Iris pigment epithelial cell (primary cell): ENCODE measurements at places on chromosomes 5 and 9.

DNA sequence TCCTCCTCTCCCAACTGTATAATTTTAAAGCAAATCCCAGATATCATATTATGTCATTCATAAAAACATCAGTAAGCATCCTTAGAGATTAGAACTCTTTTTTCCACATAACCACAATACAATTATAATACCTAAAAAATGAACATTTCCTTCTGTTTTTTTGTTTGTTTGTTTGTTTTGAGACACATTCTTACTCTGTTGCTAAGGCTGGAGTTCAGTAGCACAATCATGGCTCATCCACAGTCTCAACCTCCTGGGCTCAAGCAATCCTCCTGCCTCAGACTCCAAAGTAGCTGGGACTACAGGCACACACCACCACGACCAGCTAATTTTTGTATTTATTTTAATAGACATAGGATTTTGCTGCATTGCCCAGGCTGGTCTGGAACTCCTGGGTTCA, 8.0 kb downstream of the F2R start:
- no peak for DNase-seq

DNA sequence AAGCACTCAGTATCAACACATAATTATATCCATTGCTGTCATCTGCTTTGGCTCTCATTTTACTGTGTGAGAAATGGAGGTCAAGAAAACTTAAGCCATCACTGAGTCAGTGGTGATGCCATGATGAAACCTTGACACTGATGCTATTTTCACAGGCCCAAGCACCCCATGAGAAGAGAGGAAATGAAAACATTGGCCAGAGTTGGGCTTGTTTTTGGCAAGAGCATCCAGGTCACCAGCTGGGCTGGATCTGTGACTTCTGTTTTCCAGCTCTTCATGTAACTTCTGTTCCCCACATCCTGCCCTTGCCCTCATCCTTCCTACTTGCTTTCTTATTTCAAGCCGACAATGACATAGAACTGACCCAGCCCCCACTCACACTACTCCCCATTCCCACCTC, 10.0 kb downstream of the LCP2 start:
- no peak for DNase-seq

DNA sequence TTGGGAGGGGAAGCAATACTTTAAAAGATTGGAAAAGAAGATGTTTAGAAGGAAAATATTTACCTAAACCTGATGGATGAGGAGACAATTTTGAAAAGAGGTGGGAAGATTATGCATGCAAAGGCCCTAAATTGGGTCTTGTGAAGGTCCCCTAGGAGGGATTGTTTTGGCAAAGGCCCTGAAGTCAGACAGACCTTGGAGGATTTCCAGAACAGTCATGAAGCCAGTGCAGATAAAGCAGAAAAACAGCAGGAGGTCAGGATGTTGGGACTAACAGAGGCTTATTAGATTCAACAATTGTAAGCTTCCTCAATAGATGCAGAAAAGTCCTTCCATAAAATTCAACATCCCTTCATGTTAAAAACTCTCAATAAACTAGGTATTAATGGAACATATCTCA, 361.0 kb upstream of the CDH6 start:
- DNase-seq, result peak; percentile 32

DNA sequence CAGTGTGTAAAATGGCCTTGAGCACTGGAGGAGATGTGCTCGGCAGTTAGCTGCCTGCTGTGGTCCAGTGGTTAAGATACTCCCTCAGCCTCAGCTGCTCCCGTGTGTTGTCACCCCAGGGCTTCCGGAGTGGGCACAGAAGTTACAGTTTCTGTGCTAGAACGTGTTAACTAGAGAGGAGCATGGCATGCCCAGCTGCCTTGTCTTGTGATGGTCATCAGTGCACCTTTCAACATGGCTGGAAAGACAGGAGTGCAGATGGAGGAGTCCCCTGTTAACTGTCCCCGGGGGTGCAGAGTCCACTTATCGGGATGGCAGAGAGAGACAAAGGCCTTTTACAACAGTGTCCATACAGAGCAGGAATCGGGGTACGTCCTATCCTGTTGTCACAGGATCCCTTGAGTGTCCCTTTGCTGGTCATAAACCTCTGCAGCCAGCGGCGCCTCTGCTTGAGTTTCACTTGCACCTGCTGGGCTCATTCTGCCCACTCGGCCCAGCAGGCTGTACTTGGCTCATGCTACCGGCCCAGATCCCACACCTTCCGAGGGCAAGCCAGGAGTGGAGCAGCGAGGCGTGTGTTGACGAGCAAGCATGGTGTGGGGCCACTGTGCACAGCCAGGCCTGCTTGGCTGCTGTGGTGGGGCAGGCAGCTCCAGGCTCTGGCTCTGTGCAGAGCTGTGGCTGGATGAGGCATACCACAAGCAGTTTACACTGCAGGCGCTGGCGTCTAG, 112.6 kb downstream of the EHMT1 start:
- no peak for DNase-seq

- peak; percentile 8 for DNase-seq
Measured at GRCh38 chr9:20319241-20319640, 303.1 kb downstream of the MLLT3 start.

GRCh38 chr9:124248066-124248465, 9.7 kb upstream of the NEK6 start:
- no peak for DNase-seq

GRCh38 chr9:89522261-89522958, 24.5 kb upstream of the SEMA4D start:
- DNase-seq, result no peak

DNA sequence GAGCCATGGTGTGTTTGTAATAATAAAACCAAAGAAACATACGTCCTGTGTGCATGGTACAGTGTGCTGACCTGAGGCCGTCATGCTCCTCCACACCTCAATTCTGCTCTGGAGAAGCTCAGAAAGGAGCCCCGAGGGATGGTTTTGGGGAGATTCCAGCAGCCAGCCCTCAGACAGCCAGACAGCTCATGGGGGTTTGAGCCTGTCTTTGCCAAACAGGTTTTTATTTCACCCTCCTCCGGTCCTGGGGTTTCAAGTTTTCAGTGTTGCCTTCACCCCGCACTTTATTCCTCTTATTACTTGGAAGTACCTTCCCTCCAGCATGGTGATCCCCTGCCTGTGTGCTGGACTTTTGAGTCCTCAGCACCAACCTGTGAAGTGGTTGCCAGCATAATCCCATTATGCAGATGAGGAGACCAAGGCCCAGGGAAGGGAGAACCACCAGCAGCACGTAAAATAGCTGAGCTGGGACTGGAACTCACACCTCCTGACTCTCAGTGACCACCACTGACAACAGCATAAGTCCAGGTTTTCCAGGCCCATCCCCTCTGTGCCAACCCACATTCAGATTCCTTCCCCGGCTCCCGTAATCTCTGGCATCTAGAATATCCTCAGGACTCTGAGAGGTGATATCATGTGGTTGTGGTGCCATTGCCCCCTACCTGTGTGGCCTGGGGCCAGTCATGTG, 35.1 kb downstream of the TGFBI start:
- no peak for DNase-seq
